ENCODE measurements at places on chromosomes 13 and 19.

DNA sequence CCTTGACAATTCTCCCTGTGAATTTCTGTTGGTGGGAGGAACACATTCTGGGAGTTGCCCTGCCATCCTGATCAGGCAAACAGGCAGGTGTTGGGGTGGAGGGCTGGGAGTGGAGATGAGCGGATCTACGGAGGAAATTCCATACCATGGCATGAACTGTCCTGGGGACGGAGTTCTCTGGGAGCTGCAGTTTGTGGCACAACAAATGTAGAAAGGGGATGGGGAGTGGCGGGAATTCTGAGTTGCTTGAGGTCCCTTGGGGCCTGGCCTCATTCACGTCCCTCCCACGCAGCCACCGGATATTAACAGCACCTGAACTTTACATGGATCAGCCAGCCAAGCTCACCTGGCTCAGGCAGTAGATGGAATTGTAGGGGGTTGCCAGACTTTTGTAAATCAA lies 70.0 kb downstream of the CHST8 start:
- DNase-seq, result no peak

GRCh38 chr13:31625115-31625514 lies 114.2 kb upstream of the RXFP2 start:
- DNase-seq, result no peak

DNA sequence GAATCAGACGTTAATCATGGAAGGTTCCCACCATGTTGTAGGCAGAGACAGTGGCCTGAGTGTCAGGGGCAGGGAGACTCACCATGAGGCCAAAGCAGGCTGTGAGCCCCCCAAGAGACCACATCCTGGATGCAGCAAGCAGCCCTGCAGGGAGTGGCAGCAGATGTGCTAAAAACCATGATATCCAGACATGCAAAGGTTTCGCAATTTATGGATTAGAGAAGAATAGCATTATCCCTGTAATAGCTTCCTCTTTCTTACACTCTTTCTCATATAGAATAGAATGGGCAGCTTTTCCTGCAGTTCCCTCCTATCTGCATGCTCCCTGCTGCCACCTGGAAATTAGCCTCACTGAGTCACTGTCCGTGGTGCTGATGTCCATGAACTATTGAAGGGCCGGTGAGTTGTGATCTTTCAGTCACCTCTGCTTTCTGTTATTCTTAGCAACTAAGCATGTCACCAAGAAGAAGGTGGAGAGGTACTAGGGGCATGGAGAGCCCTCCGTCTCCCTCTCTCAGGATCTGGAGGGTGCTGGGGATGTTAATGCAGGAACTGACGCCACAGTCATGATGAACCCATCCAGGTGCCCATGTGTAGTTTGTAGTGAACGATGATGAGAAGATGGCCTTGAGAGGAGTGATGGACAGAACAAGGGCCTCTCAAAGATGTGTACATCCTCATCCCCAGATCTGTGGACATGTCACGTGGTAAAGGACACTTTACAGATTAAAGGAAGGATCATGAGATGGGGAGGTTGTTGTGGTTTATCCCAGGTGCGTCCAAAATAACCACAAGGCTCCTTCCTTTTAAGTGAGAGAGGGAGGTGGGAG lies 9.9 kb downstream of the CEACAM4 start:
- DNase-seq, result no peak

GRCh38 chr13:71055644-71056043 lies 811.4 kb downstream of the DACH1 start:
- no peak for DNase-seq

- DNase-seq, result no peak
Measured at GRCh38 chr13:64428196-64428595, 2801.9 kb downstream of the PCDH9 start.

GRCh38 chr13:71148396-71148795 lies 718.6 kb downstream of the DACH1 start:
- DNase-seq, result no peak

DNA sequence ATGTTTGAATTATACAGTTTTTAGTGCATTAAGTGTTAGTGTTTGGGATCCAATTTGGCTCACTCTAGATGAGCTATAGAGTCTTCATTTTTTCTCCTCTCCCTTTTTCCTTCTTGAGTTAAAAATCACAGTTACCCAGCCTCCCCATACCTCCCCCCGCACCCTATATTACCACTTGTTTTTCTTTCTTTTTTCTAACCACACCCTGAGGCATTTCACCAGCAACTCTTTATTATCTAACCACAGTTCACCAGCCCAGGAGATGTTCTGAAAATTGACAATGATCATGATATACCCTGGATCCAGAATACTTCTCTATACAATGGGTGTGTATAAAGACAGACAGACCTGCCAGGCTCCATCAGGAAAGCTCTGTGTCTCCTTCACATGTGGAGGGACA lies 86.5 kb upstream of the UBL3 start:
- no peak for DNase-seq

- no peak for DNase-seq
Measured at GRCh38 chr13:103006641-103007426, 59.4 kb downstream of the SLC10A2 start.

GRCh38 chr19:13839938-13840304 lies 37.0 kb upstream of the NANOS3 start:
- DNase-seq, result no peak

- no peak for DNase-seq
Measured at GRCh38 chr19:45321848-45322247, 827 bp downstream of the CKM start.

GRCh38 chr19:5612891-5613865 lies 9.4 kb downstream of the SAFB2 start:
- no peak for DNase-seq

DNA sequence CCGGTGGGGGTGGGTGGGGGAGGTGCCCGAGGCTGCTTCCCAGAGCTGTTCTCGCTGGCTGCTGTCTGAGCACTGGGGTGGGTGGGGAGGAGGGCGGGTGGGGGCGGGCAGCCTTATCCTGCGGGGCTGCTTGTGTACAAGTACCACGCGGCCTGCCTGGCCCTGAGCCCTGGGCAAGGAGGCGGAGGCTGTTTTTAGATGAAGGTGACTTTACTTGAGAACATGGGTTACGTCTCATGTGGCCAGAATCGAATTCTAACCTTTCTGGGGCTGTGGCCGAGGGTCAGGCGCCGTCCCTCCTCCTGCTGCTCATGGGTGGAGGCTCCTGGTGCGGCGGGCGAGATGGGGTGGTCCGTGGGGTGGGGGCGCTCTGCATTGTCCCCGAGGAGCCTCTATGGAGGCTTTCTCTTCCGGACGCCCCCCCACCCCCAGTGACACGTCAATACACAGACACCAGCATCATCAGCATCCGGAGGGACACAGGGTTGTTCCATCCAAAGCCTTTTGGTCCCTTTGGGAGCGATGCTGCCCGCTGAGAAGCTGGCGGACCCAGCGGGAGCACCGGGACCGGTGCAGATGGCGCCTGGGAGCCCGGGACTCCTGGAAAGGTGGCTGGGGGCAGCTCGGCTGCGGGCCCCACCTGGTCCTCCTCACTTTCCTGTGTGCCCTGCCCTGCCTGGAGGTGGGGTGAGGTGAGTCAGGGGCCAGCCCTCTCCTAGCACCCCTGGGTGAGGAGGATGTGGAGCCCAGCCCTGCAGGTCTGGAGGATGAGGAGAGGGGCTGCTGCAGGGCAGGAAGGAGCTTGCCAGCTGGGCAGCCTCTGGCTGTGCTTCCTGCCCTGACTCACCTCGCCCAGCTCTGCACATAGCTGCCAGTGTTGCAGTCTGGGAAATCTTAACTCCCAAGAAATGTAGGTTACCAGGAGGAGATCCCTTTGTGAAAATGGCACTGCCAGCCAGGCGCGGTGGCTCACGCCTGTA lies 3.4 kb downstream of the BSG start:
- no peak for DNase-seq

GRCh38 chr19:4673726-4674125 lies 3.6 kb upstream of the MYDGF start:
- DNase-seq, result no peak

GRCh38 chr19:2495130-2495641 lies 19.3 kb downstream of the GADD45B start:
- DNase-seq, result no peak

DNA sequence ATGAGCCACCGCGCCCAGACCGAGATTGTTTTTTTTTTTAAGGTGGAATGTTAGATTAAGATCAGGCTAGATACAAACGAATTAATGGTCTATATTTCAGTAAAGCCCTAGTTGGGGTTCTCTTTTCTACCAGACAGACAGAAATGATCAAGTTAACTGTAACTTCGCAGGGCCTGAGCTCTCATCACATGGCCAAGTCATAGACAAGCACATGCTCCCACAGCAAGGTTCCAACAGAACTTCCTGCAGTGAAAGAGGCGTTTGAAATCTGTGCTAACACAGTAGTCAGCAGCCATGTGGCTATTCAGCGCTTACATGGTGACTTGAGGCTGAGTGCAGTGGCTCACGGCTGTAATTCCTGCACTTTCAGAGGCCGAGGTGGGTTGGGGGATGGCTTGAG lies 34.7 kb upstream of the SEMA6B start:
- no peak for DNase-seq

DNA sequence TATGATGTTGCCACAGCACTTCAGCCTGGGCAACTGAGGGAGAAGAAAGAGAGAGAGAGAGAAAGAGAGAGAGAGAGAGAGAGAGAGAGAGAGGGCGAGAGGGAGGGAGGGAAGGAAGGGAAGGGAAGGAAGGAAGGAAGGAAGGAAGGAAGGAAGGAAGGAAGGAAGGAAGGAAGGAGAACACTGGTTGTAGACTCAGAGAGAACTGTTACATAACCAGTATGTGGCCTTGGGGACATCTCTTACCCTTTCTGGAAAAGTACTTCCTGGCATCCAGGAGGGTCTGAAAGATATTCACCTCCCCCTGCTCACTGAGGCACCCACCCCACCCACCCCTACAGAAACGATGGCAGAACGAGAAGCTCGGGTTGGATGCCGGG lies 2.7 kb upstream of the ARHGEF1 start:
- DNase-seq, result no peak

- no peak for DNase-seq
Measured at GRCh38 chr19:41646589-41647204, 19.8 kb upstream of the CEACAM4 start.

- peak; percentile 8 for DNase-seq
Measured at GRCh38 chr13:90455823-90456222, 891.7 kb upstream of the MIR17HG start.

- DNase-seq, result no peak
Measured at GRCh38 chr19:2135474-2136402, 15.6 kb downstream of the AP3D1 start.

DNA sequence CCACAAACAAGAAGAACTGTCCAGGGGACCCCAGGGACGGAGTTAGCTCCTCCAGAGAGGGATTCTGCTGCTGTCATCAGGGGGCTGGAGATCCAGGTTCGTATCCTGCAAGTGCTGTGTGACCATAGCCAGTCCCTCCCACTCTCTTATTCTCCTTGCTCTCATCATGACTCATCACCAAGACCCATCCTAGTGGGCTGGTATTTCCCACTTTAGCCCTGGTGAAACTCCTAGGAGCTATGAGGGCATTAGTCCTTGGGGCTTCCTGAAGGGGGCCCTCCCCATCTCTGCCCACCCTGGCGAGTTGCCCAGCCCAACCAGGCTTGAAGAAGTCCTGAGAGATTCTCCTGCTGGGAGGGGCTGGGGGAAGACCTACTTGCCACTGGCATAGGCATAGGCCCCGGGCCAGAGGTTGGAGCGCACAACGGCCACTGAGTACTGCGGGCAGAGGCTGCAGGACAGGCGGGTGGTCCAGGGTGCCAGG lies 7.5 kb upstream of the DMWD start:
- DNase-seq, result no peak

DNA sequence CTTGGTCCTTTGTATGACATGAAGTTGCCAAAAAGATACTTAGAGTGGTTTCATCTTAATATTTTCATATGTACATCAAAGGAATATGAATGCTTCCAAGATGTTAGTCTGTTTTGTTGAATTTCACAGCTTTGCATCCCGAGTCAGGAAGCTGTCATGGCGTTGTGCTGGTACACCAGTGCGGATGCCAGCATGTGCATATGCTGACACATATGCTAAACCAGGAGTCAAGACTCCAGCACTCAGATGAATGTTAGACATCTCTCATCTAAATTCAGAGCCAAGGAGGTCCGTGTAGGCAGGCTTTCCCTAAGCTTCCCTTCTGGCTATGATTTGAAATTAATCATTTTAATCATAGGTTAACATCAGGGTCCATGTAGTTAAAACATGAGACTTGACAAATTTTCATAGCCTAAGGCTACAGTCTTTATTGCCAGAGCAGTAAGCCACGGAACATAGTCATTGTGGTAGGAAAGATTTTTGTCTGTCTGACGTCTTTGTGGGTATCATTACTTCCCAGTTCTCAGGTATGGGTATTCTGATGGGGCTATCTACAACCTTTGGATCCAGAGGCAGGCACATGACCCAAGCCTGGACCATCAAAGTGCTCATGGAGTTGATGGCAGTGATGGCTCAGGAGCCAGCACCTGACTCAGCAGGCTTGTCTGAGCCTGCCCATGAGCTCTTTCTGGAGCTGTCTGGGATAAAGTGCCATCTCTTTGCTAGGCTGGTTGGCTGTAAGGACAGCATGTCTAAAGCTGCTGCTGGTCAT lies 246.1 kb downstream of the KCNRG start:
- no peak for DNase-seq

DNA sequence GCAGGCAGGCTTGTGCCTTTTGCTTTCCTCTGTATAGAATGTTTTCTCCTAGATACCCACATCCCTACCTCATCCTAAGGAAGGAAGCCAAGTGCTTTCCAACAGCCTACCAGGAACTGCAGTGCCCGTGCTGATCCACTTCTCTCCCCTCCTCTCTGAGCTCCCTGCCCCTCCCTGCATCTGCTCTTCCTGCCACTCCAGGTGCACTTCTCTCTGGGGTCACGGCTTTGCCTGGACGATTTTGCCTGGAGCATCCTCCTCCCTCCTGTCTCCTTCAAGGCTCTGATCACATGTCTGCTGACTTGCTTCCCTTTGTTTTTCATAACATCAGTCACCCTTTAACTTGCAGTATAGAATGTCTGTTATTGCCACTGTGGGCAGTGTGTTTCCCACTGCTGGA lies 34.7 kb upstream of the IRS2 start:
- no peak for DNase-seq

GRCh38 chr13:108323031-108323430 lies 53.5 kb downstream of the TNFSF13B start:
- no peak for DNase-seq

- DNase-seq, result no peak
Measured at GRCh38 chr19:39032063-39032918, at the start of gene FBXO27. Gene FBXO27 (minus strand): TSS chr19:39032549. CDS start chr19:39032227, 322 bp downstream.

- DNase-seq, result no peak
Measured at GRCh38 chr13:113158946-113159345, 498 bp downstream of the PROZ start.

DNA sequence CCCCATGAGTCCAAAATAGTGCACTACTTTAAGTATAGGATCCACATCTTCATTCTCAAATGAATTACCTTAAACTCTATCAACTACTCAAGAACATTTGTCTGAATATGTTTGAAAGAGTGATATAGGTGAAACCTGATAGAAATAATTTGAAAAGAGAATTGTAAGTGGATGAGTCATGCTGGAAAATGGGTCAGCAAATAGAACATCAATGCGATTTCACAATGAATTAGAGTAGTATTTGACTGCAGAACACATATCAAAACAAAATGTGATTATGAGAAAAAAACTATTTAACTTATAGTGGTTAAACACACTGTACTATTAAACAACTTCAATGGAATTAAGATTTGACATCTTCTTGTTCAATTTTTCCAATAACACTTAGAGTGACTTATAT lies 300.6 kb upstream of the KLHL1 start:
- no peak for DNase-seq
